ENCODE measurements at places on chromosomes 11 and 22.

- no peak for DNase-seq
These were observed 11.7 kb upstream of the LRRC10B start for GRCh38 chr11:61496602-61497400.

GRCh38 chr11:116661056-116661455 is 111.7 kb downstream of the BUD13 start:
- DNase-seq: no peak

- DNase-seq: no peak
These were observed 50.8 kb downstream of the TRMU start for GRCh38 chr22:46386312-46386711.

GRCh38 chr11:55697817-55698216 is 35.8 kb downstream of the OR4C6 start:
- no peak for DNase-seq

DNA sequence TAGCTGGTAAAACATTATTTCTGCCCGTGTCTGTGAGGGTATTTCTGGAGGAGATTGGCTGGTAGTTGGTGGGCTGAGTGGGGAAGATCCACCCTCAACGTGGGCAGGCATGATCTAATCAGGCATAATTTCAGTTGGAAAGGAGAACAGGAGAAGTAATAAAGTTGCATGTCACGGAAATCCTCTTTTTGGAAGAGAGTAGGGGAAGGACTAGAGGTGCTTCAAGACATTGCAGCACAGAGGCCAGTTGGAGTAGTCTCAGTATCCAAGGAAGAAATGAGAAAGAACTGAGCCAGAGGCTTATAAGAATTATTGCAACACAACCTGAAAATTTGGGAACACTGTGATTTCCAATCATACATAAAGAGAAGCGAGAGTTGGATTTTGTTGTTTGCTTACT is 1155.1 kb downstream of the FAM181B start:
- no peak for DNase-seq

- DNase-seq: no peak
These were observed 36.7 kb downstream of the AMOTL1 start for GRCh38 chr11:94804874-94805273.

GRCh38 chr22:27840436-27840835 is 38.9 kb upstream of the MN1 start:
- no peak for DNase-seq

- DNase-seq: no peak
These were observed 144.9 kb upstream of the SESN3 start for GRCh38 chr11:95375886-95376285.

DNA sequence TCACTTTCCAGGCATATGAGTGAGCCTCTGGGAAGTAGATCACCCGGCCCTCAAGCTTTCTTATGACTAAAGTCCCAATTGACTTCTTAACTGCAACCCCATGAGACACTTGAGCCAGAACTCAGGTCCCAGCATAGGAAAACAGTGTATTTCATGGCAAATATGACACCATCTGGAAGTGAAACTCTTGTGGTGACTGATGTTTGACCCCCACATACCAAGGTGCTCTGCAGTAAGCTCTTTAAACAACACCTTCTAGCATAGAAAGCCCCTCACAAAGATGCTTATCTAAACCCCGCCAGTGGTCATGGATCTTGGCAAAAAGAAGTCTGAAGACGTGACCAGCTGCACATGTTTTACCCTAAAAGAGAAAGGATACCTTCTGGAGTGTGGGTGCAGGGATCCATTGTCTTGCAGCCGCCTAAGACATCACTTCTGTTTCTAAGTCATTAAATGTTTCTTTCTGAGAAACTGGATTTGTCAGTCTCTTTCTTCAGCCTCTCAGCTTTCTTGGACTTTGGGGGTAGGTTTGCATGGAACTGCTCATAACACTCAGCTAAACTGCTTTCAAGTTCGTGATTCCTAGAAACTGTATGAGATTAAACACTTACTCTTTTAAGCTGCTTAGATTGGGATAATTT is 7.4 kb upstream of the PELI3 start:
- DNase-seq: no peak

DNA sequence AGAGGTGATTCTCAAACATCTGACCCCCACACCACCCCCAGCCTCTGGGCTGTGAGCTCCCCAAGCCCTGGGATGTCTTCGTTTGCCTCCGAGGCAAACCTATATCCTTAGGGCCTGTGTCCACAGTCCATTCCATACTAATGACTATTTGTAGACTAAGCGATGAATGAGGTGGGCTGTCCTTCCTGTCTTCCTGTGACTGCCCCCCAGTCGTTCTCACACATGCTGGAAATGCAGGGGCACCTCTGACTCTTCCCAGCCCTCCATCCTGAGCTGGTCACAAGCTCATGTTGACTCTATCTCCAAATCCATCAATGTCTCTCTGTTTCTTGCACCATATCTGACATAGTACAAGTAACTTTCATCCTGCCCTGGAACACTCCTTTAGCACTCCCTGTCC is 4.8 kb downstream of the ATG16L2 start:
- no peak for DNase-seq

GRCh38 chr11:69393178-69393832 is 88.2 kb upstream of the LINC01488 start:
- no peak for DNase-seq

DNA sequence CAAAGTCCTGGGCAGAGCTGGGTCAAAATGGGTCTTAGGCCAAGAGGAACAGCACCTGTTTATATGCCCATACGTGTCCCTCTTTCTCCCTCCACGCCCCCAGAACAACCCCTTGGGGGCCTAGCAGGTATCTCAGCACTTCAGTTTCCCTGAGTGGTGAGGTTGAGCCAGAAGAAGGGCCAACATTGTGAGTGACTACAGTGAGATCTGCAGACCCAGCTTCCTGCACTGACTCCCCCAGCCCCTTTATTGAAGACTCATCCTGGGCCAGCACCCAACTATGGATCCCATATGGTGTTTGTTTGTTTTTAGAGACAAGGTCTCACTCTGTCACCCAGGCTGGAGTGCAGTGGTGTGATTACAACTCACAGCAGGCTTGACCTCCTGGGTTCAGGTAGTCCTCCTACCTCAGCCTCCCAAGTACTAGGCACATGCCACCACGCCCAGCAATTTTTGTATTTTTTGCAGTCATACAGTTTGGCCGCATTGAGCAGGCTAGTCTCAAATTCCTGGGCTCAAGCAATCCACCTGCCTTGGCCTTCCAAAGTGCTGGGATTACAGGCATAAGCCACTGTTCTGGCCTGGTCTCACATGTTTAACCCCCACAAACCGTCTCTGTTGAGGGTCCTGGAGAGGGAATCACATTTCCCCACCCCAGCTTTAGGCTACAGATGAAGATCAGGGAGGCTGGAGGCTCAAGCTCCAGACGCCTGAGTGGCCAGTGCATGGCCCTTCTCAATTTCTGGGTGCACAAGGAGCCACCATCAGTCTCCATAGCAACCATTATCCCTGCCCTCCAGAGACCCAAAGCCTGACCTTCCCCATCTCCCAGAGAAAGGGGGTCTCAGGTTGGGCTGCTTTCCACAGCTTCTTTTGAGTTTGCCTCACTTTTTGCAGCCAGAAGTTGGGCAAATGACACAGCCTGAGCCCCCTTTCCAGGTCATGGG is 1.7 kb upstream of the LARGE2 start:
- DNase-seq: no peak

DNA sequence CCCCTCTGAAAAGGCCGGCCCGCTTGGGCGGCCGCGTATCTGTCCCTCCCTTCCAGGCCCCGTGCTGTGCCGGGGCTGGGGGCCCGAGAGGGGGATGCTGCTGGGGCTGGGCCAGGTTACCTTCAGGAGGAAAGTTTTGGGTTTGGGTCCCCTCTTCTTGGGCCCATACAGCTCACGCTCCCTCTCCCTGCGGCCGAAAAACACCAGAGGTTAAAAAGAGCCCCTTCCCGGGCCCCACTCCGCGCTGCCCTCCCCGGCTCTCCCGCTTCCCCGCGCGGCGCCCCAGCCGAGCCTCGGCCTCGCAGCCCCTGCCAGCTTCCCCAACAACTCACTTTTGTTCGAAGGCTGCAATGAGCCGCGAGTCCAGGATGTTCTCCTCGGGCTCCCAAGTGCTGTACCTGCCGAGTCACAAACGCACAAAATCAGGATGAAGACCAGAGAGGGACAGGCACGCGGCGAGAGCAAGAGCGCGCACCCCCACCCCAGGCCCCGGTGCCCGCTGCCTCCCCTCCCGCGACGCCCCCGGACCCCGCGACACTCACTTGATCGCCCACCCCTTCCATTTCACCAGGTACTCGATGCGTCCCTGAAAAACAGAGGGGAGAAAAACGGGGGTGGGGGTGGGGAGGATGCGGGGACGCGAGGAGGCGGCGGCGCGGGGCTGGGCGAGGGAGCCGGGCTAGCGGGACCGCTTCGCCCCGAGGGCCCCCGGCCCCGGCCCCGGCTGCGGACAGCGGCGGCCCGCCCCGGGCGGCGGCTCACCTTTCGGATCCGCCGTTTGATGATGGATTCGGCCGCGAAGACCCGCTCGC is 450 bp downstream of the CBX6 start:
- no peak for DNase-seq

DNA sequence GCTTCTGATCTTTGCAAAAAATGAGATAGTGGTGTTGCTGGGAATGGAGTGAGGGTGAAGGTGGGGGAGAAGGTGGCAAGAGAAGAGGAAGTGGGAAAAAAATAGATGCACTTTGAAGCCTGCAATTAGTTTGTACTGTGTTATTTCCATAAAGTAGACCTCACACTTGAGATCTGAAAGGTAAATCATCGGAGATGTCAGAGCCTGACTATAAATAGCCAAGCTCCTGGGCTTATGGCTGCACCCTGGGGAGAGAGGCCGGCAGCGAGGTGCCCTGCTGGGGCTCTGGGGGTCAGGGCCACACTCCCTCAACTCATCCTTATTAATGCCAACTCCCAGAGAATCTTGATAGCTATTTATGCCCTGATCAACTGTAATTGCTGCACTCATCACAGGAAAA is 134.4 kb downstream of the NXPE2 start:
- no peak for DNase-seq

GRCh38 chr11:73420136-73420535 is 43.9 kb downstream of the RELT start:
- DNase-seq: no peak

- DNase-seq: no peak
These were observed 1497.0 kb upstream of the TENM4 start for GRCh38 chr11:80937842-80938241.

Measured in GM18507 (cell line).